ENCODE measurements at places on chromosomes 16 and 17. TPM values are rescaled to one million over a fixed set of nuclear protein-coding genes. Genes with fewer than 3 reads are reported as not detected.

The HOXB4 gene
- not detected for total RNA-seq

The NPIPA5 gene
- total RNA-seq = 0.21 TPM

The ZP2 gene
- total RNA-seq = not detected

The CCL5 gene
- not detected for total RNA-seq

The FBXW10 gene
- not detected for total RNA-seq

- H3K4me1 ChIP-seq = no peaks in the 10 kb centered on the region
- H3K27me3 ChIP-seq = no peaks in the 10 kb centered on the region
- H3K36me3 ChIP-seq = no peaks in the 10 kb centered on the region
- no peak overlapping the region for H3K27ac ChIP-seq
These were observed 99.7 kb downstream of the CDH8 start for GRCh38 chr16:61936522-61936921.

DNA sequence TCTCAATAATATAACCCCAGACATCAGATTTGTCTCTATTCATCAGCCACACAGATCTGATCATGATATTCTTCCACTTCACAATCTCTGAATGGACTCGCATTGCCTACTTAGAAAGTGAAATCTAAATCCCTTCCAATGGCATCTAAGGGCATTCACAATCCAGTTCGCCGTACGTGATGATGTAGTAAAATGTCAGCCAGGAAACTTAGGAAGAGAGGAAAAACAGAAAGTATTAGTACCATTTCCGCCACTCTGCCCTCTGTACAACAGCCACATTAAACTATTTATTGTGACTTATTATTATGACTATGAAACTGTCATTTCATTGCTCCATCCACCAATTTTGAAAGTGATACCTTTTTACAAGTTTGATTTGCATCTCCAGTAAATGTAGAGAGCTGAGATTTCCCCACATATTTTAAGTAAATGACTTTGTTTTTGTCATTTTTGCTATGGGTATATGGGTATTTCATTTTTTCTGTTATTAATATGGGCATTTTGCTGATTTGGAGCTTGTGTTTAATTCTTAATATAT lies 69.4 kb upstream of the SMIM36 start:
- peaks cover 27% of the 10 kb centered on the region for H3K4me1 ChIP-seq
- H3K36me3 ChIP-seq = no peaks in the 10 kb centered on the region
- H3K4me3 ChIP-seq = no peak overlapping the region

GRCh38 chr16:85550953-85551924 lies 61.9 kb upstream of the GSE1 start:
- no peak overlapping the region for H3K4me3 ChIP-seq
- peaks cover 12% of the 10 kb centered on the region for H3K4me1 ChIP-seq
- peaks cover 7% of the 10 kb centered on the region for H3K36me3 ChIP-seq
- DNase-seq = no peak
- no peaks in the 10 kb centered on the region for H3K27me3 ChIP-seq

DNA sequence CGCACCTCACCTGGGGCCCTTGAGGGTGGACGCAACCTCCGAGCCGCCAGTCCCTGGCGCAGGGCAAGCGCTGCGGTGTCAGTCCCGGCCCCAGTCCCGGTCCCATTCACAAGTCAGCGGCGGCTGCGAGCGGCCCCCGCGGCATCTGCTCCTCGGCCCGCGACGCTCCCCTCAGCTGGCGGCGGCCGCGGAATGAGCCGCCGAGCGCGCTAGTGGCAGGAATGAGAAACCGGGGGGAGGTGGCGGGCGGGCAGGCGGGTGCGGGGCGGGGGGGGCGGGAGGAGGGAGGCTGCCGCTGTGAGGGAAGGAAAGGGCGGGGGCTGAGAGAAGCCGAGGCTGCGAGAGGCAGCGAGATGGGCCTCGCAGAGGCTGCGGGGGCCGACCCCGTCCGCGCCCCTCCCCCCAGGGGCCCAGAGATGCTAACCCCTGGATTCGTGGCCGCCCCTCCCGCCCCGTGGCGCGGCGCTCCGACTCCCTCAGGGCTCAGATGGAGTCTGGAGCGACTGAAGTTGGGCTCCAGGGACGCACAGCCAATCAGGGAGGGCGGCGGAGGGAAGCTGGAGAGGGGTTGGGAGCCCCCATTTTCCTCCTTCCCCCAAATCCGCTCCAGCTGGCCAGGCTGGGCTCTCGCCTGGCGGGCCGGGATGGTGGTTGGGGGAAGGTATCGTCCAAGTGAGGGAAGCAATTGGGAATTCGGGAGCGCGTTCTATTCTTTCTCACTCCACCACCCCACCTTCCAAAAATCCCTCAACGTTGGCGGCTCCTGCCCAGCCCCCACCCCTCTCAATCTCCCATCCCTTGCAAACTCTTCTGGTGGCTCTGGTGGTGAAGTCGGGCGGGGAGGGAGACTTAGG lies at the start of gene CDH11:
Gene CDH11, minus strand, starts transcription at position 194 of the 854 bp plus-strand sequence. CDS start 117,194 bp downstream, outside the sequence.
- H3K27me3 ChIP-seq = peaks cover 3% of the 10 kb centered on the region
- DNase-seq = peak; percentile 81
- peaks cover 57% of the 10 kb centered on the region for H3K4me1 ChIP-seq
- peaks cover 35% of the 10 kb centered on the region for H3K36me3 ChIP-seq
- H3K4me3 ChIP-seq = peak within 1 kb of the TSS; percentile 96

DNA sequence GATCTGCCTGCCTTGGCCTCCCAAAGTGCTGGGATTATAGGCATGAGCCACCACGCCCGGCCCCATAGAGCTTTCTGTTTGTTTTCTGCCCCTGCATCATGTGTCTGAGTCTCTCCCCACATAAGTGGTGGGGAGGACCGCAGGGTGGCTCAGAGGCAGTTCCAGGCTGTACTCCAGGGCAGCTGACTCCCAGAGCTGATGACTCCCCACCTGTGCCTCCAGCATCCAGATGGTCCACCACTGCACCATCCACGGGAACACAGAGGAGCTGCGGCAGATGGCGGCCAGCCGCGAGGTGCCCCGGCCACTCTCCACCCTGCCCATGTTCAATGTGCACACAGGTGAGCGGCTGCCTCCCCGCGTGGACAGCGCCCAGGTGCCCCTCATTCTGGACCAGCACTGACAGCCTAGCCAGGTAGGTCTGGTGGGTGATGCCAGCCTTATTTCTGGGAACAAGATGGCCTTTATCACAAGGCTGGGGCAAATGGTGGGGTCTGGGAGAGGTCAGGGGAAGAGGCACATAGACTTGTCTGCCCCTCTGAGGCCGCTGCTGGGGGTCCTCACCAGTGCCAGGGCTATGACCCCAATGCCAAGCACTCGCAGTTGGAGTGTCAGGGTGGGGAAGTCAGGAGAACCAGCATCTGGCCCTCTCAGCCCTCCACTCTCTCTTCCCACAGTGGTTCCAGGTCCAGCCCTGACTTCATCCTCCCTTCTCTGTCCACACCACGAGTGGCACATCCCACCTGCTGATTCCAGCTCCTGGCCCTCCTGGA lies 9.4 kb downstream of the SGCA start:
- H3K4me3 ChIP-seq = peak overlapping the region; percentile 62
- DNase-seq = peak; percentile 17
- peaks cover 33% of the 10 kb centered on the region for H3K36me3 ChIP-seq
- peaks cover 78% of the 10 kb centered on the region for H3K27me3 ChIP-seq
- peaks cover 68% of the 10 kb centered on the region for H3K4me1 ChIP-seq

DNA sequence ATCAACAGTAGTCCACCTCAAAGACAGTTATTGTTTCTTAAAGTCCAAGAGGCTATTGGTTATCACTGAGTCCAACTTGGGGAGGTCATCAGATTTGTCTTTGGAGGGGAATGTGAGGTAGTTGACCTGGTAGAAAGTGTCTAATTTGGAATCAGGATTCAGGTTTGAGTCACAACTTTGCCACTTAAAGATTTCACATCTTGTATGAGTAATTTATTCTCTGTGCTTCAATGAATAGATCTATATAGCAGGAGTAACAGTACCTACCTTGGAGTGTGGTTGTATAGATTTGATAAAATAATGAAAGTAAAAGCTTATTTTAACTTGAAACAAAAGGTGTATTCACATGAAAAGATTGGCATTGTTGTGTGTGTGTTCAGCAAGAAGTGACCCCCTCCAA lies 119.3 kb upstream of the TBX2 start:
- DNase-seq = no peak
- peaks cover 6% of the 10 kb centered on the region for H3K36me3 ChIP-seq
- H3K27ac ChIP-seq = peak overlapping the region; percentile 50
- H3K4me3 ChIP-seq = no peak overlapping the region

DNA sequence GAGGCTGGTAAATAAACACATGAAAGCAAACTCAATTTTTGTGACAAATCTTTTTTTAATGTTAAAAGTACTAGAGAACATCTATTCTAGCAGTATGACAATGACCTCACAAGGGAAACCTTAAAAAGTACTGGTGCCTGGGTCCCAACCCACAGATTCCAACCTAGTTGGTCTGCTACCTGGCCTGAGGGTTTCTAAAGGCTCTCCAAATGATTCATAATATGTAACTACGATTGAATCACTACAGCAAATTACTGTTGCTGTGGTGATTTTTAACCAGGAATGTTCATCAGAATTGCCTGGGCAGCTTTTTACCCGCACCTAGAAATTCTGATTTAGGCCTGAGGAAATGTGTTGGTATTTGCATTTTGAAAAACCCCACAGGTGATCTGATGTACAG lies 26.1 kb downstream of the CDR2 start:
- peak overlapping the region; percentile 80 for H3K27ac ChIP-seq
- no peaks in the 10 kb centered on the region for H3K27me3 ChIP-seq
- H3K4me1 ChIP-seq = peaks cover 39% of the 10 kb centered on the region
- H3K36me3 ChIP-seq = peaks cover 68% of the 10 kb centered on the region
- peak; percentile 72 for DNase-seq
- no peak overlapping the region for H3K4me3 ChIP-seq

- H3K27me3 ChIP-seq = no peaks in the 10 kb centered on the region
- no peak for DNase-seq
- H3K27ac ChIP-seq = no peak overlapping the region
- H3K4me1 ChIP-seq = peaks cover 58% of the 10 kb centered on the region
These were observed 22.7 kb downstream of the HS3ST3B1 start for GRCh38 chr17:14323522-14323981.

- H3K27ac ChIP-seq = peak overlapping the region; percentile 96
- no peak overlapping the region for H3K4me3 ChIP-seq
- peaks cover 12% of the 10 kb centered on the region for H3K27me3 ChIP-seq
- peaks cover 39% of the 10 kb centered on the region for H3K36me3 ChIP-seq
- no peak for DNase-seq
- H3K4me1 ChIP-seq = peaks cover 54% of the 10 kb centered on the region
These were observed 35.2 kb downstream of the ARHGAP23 start for GRCh38 chr17:38463451-38463858.

Measured in HFFc6 (cell line).